PC-9 (cell line): ENCODE measurements at places on chromosomes 6 and 20. TPM values are rescaled to one million over a fixed set of nuclear protein-coding genes. Genes with fewer than 3 reads are reported as not detected.
A peak's percentile ranks its signal among the peaks of the same experiment; 100 is the strongest.

DNA sequence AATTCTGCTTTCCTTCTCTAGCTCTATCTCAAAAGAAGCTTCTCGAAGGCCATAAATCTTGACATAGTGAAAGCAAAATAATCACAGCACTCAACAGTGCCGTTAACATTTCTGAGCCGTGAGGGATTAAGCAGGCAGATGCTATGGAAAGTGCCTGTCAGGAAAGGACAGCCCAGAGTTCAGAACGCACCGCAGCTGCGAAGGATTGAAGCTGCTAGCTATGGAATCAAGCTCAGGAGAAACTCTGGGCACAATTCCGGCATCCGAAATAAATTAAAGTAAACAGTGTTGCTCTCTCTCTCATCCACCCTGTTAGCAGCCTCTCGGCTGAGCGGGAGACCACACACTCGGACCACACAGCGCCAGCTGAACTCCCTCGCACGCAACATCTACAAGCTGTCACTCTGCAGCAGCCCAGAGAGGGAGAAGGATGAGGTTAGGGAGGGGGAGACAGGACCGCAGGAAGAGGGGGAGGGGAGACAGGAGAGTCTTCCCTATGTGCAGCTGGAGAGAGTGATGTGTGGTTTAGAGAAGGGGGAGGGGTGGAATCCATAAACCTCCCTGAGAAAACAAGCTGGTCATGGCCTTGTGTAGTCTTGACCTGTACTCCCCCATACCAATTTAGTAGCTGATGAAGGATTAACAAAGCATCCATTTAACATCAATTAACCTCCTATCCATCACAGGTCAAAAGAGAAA lies 9.0 kb downstream of the EXOC2 start:
- DNase-seq = no peak

DNA sequence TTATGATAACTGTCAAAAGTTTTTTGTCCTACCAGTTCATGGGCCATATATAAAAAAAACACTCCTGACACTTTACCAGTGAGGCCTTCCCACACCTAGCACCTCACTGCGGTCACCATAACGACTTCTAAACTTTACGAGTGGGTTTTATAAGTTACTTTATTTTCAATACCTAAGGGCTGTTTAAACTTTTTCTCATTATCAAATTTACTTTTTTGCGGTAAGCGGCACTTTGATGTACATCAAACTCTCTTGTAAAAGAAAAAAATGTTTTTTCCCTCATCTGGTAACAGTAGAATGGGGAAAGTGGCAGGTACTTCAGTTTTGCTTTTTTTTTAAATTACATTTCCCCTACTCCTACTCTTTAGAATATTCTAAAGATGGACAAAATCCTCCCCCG lies 36.2 kb downstream of the FYN start:
- DNase-seq = no peak

DNA sequence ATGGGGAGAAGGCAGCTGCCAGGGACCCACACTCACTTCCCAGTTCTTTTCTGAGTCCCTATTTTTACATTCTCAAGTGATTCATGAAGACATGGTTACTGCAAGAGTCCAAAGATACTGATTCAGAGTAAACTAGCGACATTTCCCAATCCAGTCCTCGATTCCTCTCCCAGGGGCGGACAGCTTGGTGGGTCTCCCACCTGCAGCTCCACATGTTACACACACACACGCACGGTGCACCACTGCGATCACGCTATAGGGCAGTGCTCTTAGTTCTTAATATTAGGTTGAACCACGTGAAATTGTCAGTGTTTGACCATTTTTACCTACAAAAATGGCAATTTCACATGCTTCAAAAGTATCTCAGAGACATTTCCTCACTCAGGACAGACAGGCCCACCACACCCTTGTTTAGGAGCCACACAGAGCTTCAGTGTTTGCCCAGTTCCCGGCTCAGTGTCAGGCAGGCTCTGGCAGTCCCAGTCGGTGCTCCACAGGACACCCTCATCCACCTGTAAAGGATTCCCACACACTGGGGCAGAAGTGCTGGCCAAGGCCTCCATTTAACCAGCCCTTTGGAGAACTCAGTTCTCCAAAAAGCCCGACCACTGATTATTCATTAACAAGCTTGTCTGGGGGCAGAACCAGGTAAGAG lies 51.8 kb downstream of the RRBP1 start:
- DNase-seq = no peak

DNA sequence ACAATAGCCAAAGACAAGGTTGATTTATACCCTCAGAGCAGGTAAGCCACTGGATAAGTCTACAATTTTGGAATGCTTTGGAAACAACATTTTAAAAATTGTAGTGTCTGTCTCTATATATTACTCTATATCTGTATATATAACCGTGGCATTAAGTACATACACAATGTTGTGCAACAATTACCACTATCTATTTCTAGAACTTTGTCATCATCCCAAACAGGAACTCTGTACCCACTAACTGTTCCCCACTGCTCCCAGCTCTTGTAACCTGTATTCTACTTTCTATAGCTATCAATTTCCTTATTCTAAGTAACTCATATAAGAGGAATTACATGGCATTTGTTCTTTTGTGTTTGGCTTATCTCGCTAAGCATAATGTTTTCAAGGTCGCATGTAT lies 78.2 kb upstream of the ASCC3 start:
- no peak for DNase-seq

GRCh38 chr6:137978252-137978896 lies 111.3 kb downstream of the TNFAIP3 start:
- peak; percentile 99 for DNase-seq

DNA sequence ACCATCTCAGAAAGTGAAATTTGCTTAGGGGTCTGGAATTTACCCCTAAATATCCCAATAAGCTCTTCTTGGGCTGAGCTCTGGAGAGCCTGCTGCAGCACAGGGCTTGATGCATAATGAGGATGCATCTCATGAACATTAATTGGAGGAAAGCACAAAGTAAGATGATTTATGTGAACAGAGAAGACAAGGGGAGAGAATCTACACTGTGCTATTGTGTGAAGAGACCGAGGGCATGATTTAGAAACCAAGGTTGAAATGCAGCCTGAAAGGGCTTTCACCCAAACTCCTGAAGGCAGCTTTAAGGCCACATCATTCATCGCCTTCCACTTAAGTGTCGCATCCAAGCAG lies 27.8 kb upstream of the GPR63 start:
- DNase-seq = no peak

- DNase-seq = no peak
Observed at GRCh38 chr6:4864519-4864918, 88.3 kb downstream of the CDYL start.

DNA sequence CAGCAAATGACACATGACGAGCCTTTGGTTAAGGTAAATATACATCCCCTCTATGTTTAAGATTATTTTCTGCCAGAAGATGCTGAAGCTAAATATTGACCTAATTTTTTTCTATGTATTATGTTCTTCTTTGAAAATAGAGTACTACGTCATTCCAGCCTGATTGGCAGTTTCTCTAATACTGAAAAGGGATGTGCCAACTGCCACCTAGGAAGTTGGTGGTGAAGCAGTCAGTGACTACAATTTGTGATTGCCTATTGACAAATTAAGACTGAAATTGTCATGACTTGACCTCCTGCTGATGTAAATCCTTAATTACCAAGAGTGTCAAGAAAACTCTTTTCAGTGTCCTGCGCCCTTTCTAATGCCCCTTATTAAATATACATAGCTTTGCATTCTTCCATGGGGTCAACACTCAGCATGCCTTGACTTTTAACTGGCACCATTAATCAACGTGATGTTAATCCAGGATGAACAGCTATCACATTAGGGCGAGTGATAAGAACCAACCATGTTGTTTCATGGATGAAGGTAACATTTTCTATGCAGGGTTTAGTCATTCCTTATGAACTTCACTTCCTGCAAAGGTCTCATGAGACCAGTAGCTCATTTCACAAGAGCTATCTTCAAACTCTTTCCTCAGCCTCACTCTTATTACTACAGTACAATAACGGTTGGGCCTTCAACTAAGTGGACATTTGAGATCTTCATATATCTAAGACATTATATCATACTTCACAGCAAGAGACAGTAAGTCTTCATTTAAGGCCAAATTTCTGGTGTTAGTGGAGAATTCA lies 22.5 kb upstream of the SGK1 start:
- no peak for DNase-seq

DNA sequence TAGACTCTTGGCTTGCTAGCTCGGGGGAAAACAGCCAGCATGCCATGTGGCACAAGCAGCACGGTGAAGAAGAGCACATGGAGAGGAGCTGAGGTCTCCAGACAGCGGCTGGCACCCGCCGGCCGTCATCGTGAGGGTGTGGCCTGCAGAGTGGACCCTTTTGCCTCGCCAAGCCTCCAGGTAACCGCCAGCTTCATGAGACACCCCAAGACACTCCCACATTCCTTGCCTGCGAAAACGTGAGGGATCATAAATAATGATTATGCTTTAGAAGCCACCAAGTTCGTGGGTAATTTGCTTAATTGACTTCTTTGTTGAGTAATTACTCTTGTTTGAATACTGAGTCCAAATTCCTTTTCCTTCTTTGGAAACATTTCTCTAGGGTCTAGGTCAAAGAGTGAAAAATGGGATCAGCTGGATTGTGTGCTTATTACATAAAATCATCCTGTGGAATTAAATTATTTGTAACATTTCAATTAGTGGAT lies 23.2 kb downstream of the FAM50B start:
- no peak for DNase-seq

- peak; percentile 67 for DNase-seq
Observed at GRCh38 chr20:19909725-19910124, 107.4 kb upstream of the NAA20 start.

DNA sequence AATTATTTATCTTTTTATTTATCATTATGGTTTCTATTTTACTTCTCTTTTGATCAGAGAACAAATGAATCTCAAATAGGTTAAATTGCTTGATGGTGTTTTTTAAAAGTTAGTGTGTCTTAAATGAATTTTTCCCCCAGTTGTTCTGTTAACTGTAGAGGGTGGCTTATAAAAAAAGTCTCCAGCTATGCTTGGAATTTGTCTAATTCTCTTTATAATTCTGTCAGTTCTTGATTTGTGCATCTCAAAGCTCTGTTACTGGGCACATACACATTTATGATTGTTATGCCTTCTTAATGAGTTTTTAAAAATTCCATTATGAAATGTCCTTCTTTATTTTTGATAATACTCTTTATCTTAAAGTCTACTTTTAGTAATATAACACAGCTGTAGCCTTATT lies 58.0 kb downstream of the LIN28B start:
- DNase-seq = no peak

DNA sequence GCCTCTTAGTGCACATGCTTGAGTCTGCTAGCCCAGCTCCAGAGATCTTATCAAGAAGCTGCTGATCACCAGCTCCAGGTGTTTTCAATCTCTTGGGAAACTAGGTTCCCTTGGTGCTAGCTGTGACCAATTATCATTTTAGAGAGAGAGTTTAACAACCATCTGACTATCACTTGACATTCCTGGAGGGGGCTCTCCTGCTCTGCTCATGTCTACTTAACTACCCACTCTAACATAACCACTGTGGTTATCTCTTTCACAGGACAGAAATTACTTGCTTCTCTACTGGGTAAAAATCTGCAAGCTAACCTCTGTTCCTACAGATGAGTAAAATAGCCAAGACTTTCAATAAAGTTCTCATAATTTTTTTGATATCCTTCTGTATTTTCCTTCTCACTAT lies 823.4 kb upstream of the GJE1 start:
- no peak for DNase-seq

GRCh38 chr6:139981768-139982181 lies 607.3 kb upstream of the CITED2 start:
- DNase-seq = no peak

GRCh38 chr6:157405986-157406385 lies 25.0 kb downstream of the ZDHHC14 start:
- DNase-seq = peak; percentile 52

DNA sequence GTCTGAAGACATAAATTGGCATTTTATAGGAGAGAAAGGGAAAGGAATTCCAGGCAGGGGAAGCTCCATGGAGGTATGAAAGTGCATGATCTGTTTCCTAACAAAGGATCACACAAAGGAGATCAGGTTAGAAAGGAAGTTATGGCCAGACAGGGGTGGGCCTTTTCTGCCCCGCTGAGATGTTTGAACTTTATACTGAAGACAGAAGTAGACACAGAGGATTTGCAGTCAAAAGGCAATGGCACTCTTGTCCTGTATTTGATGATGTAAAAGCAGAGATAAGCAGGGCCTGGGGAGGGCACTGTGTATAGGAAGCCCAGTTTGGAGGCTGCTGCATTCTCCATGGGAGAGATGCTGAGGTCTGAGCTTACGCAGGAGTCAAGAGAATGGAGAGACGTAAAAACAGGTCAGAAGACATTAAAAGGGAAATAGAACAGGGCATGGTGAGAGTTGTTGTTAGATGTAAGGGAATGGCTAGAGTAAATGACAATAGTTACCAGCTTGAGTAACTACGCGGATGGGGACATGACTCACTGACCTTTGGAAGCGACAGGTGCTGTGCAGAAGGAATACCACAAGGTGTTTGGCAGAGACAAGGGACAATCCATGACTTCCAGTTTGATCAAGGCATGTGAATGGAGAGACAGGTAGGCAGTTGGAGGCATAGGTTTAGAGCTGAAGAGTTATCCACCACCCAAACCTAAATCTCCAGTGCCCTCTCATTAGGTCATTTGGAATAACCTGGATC lies 190.6 kb upstream of the SASH1 start:
- no peak for DNase-seq

- DNase-seq = no peak
Observed at GRCh38 chr6:83962582-83962981, 71.0 kb upstream of the MRAP2 start.

DNA sequence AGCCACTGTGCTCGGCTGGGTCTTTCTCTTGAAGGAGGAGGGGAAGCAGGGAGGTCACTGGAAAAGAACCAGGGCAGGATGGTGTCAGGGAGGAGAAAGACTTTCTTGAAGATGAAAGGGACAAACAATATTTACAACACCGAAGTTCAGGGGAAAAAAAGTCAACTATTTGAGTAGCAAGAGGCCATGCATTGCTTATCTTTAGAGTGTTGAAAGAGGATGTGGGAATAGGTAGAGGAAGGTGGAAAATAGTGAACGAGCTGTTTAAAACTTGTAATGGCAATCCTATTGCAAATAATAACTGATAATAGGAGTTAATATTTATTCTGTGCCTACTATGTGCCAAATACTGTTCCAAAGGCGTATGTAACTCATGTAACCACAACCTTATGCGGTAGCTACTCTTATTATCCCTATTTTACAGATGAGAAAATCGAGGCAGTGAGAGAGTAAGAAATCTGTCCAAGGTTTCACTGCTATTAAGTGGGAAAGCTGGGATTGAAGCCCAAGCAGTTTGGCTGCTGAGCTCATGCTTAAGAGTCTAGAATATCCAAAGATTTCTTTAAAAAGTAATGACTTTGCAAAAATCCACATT lies 12.7 kb upstream of the MLIP start:
- DNase-seq = no peak

DNA sequence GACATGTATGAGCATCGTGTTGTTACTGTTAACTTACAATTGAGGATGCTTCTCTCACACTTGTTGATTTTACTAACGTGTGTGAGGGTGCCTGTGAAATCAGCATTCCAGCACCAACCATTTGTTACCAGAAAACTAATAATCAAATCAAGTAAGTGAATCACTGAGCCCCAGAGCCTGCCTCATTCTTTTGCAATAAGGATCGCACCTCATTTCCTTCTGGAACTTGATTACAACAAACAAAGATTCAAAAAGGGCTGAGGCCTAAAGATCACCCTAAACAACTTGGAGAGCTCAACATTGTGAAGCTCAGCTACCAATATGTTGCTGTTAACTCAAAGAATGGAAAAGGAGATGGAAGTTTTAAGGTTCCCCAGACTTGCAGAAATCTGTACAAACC lies 274.7 kb downstream of the TFAP2A start:
- no peak for DNase-seq

Gene OPRM1
- total RNA-seq = not detected in 2 replicates

Gene ZNF391
- 4.6 and 4.7 TPM in 2 replicates for total RNA-seq

Gene BTN3A1
- total RNA-seq = 28.3 and 30.4 TPM in 2 replicates

Gene TMEM151B
- not detected in 2 replicates for total RNA-seq

Gene PKHD1
- not detected in 2 replicates for total RNA-seq

Gene ID1
- total RNA-seq = 74.4 and 164 TPM in 2 replicates
